Germinal center (tissue), 1 donor: ENCODE measurements at places on chromosomes 5 and 9.

- no peak for DNase-seq
Observed at GRCh38 chr9:37262410-37262809, 142.0 kb downstream of the ZCCHC7 start.

- no peak for DNase-seq
Observed at GRCh38 chr9:82903503-82903902, 159.4 kb downstream of the RASEF start.

- DNase-seq = no peak
Observed at GRCh38 chr9:88075506-88075905, 62.8 kb downstream of the SPATA31C2 start.

- DNase-seq = no peak
Observed at GRCh38 chr9:83930881-83931280, 9.6 kb upstream of the KIF27 start.

GRCh38 chr5:53045263-53045662 lies 56.1 kb downstream of the ITGA2 start:
- DNase-seq = no peak

GRCh38 chr9:3080951-3081350 lies 237.1 kb upstream of the PUM3 start:
- no peak for DNase-seq

- DNase-seq = no peak
Observed at GRCh38 chr5:154570572-154571324, 92.7 kb upstream of the HAND1 start.

DNA sequence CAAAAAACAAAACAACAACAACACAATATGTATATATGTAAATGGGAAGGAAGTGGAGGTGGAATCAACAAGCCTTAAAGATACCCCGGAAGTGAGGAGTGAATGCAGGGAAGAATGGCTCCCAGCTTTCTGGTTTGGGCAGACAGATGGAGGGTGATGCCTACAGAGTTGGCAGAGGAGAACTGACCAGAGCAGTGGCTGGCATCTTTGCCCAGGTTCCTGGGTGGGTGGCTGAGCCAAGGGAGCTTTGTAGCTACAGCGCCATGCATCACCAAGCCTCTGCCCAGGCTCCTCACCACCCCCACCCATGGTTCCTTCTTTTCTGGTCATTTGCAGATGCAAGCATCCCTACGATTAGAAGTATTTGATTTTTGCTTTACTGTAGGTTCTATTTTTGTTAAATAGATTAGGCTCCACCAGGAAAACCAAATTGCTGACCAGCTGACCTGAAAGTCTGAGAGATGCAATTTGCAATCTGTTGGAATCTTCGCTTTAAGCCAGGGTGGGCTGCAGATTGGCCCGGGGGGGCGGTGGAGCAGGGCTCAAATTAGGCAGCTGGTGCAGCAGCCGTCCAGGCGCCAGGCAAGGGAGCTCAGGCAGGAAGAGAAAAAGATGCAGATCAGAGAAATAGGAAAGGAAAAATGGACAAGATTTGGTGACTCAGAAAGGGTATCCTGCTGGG lies 163.3 kb upstream of the TBC1D2 start:
- no peak for DNase-seq

DNA sequence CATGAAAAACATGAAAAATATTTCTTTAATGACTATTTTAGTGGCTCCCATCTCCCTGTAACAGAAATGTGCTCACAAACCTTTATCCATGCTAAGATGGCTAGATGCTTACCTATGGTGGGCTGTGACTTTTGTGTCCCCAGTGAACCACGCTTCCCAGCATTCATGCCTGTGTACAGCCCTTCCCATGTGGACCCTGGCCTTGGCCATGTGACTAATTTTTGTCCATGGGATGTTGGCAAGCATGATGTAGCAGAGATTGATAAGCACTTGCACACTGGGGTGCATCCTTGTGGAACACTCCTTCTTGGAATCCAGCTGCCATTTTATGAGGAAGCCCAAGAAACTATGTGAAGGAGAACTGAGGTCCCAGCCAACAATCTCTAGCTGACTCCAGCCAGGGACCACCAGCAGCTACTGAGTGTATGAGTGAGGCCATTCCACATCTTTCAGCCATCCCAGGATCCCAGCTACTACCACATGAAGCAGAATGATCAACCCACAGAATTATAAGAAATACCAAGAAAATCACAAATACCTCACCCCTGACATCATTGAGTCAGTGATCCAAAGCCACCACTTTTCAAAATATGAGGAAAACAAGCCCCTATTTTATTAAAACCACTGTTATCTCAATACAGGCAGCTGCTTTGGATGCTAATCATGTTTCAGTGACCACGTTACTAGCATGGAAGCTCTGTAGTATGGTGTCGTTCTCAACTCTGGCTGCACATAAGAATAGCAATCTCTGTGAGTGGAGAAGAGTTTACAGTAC lies 16.1 kb upstream of the RAI14 start:
- DNase-seq = no peak

DNA sequence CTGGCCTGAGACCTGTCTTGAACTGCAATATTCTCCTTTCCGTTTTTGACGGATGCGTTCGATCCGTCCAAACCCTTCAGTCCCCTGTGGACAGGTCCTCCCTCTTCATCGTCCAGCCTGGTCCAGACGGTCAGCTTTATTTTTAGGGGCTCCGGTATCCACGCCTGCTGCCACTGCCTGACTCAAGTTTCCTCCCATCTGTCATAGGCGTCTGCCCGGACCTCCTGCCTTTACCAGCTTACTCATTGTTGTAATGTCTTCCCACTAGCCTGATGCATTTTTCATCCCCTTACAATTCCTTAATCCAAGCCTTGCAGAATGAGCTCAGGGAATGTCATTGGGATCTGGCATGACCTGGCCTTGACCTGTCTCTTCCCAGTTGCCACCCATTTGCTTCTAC lies 145.8 kb downstream of the TENT4A start:
- no peak for DNase-seq

DNA sequence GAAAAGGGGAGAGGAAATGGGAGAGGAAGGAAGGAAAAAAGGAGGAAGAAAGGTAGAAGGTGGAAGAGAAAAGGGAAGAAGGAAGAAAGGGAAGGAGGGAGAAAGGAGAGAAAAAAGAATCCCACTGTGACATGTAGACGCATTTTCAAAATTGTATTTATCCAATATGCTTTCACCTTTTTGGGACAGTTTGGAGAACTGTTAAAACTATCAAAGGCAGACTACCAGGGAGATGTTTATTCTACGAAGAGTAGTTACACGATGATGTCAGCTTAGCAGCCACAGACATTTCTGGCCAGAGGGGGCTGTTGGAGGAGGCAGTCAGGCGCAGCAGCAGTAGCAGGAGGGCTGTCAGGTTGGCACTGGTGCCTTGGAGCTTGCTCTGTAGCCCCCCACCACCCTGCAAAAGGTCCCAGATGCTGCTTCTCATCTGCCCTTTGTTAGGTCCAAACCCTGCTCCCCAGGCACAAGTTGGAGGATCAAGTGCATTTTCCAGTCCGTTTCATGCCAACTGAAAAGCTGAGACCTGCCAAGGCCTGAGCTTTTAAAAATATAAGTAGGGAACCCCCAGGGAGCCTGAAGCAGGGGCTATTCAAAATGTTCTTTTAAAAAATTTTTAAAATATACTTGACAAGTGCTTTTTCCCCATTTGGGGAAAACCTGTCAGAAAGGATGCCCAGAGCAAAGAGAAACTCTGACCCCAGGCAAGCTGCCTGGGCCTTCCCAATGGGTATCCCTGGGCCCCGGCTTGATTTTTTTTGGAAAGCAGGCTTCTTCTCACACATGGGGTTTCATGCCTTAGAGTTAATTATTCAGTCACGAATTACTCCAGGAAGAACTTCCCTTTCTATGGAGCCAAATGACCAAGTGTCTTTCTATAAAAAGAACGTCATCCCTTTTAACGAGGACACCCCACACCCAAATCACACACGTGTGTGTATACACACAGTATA lies 203.3 kb downstream of the SLIT3 start:
- no peak for DNase-seq

- peak; percentile 80 for DNase-seq
Observed at GRCh38 chr9:34500623-34501267, 22.0 kb downstream of the ENHO start.

GRCh38 chr9:79663878-79664277 lies 92.1 kb downstream of the TLE4 start:
- DNase-seq = no peak

DNA sequence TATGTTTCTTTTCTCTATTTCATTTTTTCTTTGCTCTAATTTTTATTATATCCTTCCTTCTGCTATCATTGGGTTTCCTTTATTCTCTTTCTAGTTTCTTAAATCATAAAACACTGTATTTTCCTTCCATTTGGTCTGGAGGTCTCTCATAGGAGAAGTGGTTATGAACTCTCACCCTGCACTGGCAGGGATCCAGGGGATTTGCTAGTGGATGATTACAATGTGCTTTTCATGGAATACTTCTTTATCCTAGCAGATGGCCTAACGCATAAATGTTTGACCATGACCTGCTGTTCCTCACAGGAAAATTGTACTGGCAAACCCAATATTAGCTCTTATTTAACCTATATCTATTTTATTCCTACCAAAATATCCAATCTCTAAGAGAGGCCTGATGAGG lies 31.5 kb upstream of the SGCD start:
- DNase-seq = no peak

DNA sequence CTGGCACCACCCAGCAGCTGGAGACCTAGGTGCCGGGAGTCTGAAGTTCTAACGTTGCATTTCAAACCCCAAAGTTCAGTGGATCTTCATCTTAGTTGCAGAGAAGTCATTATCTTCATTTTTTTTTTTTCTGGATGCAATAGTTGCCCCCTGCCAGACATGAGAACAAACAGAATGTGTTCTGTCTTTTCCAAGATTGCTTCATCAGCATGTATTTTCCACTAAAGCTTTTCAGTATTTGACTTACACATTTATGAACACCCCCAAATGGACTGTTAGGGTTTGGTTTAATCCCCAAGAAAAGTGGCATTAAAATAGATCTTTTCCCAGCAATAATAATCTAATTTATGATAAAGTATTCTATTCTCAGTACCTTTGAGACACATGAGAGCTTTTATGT lies 135.2 kb upstream of the OSMR start:
- no peak for DNase-seq

- DNase-seq = no peak
Observed at GRCh38 chr9:4883326-4883873, 90.7 kb downstream of the RCL1 start.

- DNase-seq = no peak
Observed at GRCh38 chr5:105773241-105773640, 1897.5 kb downstream of the EFNA5 start.

GRCh38 chr5:78993165-78993564 lies 8.1 kb upstream of the ARSB start:
- no peak for DNase-seq

- no peak for DNase-seq
Observed at GRCh38 chr5:109849478-109850088, 159.9 kb downstream of the MAN2A1 start.

DNA sequence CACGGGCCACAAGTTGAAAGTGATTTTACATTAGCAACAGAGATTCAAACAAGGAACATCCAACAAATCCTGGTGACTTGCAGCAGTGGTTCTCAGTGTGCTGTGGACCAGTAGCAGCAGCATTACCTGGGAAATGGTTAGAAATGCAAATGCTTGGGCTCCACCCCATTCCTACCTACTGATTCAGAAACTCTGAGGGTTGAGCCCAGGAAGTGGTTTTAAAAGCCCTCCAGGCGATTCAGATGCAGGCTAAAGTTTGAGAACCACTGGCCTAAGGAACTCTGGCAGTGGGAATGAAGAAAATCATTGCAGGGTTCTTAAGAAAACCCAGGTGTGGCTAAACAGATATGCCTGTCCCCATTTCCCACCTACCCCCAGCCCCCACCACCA lies 398.8 kb downstream of the ENC1 start:
- DNase-seq = no peak

DNA sequence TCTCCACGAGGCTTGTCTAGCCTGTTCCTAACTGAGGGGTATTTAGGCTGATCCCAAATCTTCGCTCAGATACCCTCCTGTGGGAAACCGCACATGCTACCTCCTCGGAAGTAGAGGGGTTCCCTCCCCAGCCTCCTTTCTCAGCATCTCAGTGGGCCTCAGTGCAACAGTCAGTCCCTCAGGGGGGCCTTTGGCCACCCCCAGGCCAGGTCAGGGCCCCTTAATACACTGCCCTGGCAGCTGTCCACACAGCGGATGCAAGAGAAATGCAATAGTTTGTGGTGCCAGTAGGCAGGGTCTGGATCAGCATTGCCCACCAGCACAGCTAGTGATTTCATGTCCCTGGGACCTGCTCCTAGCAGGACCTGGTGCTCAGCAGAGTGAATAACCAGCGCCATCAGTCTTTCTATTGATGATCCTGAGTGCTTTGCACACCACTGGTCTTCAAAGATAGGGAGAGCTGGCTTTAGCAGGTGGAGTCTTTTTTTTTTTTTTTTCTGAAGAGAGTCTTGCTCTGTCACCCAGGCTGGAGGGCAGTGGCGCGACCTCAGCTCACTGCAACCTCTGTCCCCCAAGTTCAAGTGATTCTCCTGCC lies 7.5 kb downstream of the PLPP7 start:
- no peak for DNase-seq

DNA sequence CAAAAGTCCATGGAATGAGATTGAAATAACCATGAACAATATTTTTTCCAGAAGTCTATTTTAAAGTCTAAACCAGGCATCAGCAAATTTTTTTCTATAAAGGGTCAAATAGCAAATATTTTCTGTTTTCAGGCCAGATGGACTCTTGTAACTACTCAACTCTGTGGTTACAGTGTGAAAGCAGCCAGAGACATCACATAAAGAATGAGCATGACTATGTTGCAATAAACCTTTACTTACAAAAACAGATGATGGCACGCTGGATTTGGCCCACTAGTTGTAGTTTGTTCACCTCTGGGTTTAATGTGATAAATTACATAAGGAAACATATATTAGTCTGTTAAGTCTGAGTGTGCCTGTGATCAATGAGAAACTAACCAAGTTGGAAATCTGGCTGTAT lies 319.2 kb downstream of the TRPM3 start:
- DNase-seq = no peak

DNA sequence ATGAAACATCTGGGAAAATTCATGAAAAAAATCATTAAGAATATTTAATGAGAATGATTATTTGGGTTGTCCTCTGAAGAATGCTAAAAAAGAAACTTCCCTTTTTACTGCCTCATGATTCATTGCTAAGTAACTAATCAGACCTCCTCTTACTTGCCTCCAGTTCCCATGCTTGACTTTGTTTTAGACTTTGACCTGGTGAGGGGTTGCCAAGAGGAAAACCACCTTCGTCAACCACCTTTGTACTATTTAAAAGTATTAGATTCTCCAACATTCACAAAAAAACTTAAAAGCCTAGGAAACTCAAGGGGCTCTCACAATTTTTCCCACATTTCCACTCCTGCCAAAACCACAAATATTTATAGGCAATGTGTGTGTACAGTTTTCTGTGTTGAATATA lies 115.2 kb upstream of the ST8SIA4 start:
- no peak for DNase-seq

GRCh38 chr9:131310833-131311554 lies 21.5 kb downstream of the PLPP7 start:
- DNase-seq = peak; percentile 20

GRCh38 chr9:89425024-89425805 lies 72.7 kb downstream of the SEMA4D start:
- no peak for DNase-seq

GRCh38 chr9:14710804-14711203 lies 11.7 kb downstream of the CER1 start:
- no peak for DNase-seq

- DNase-seq = no peak
Observed at GRCh38 chr5:5383461-5383860, 39.0 kb upstream of the ICE1 start.
